ENCODE measurements at places on chromosomes 16 and 17.
A peak's percentile ranks its signal among the peaks of the same experiment; 100 is the strongest.

- peak; percentile 82 for DNase-seq
These were observed 8.8 kb downstream of the RSAD1 start for GRCh38 chr17:50487213-50488096.

GRCh38 chr16:89736554-89736953 lies 15.2 kb downstream of the ZNF276 start:
- no peak for DNase-seq

- no peak for DNase-seq
These were observed 3.9 kb upstream of the NXPH3 start for GRCh38 chr17:49571764-49572163.

- DNase-seq = no peak
These were observed 95.6 kb downstream of the PGS1 start for GRCh38 chr17:78473951-78474613.

- no peak for DNase-seq
These were observed 22.6 kb downstream of the CNTNAP1 start for GRCh38 chr17:42704837-42705494.

DNA sequence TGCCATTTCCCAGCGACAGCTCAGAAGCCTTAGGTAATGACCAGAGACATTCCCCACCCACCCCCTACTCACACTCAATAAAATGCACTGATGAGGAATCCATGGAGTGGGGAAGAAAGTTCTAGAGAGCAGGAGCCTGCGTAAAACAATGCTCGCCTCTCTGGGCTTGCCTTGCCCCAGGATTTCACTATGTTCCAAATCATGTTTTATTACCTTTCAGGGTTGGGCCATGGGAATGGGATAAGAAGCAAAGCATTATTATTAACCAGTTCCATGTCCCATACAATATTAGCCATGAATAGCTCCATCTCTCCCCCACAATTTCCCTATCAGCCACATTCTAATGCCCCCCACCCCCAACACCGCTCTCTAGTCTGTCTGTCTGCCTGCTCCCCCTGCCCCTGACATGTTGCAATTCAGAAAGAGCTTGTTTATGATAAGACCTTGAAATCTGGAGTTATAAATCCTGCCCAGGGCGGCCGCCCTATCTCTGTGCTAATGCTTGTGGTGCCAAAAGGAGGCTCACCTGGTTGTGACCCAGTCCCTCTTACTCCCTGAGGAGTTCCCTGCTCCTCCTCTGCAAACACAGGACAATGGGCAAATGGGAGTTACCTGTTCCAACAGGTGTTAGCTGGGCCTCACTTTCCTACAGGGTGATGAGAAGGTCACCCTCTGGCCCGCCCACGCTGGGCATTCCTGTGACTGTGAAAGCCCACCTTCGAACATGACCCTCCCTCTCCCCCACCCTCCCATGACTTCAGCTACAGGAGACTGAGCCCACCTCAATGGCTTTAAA lies 28.0 kb upstream of the DDX52 start:
- no peak for DNase-seq

DNA sequence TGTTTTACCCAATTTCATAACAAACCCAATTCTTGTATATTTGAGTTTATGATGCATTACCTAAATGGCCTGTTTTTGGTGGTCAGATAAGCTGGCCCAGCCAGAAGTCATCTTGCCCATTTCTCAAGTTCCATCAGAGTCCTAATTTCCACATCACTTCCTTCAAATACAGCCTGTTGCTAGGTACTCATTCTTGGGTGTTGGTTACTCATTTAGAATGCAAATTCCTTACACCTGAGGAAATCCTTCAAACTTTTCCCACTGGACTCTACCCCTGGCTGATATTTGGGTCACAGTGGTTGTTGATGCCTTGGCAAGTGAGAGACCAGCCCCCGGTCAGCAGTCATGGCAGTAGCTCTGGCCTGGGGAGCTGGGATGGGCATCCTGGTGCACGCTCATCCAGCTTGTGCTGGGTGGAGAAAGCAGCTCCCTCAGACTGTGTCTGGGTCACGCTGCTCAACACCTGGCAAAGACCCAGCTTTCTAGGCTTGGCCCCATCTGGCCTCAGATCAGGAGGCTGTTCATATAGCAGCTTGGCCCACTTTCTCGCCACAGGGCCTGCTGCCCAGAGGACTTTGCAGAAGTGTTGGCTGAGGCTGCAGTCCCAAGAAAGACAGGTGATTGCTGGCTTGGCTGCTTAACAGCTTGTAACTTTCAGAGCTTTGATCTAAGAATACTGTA lies 25.8 kb downstream of the WSB1 start:
- peak; percentile 16 for DNase-seq

GRCh38 chr17:21394265-21394664 lies 18.1 kb downstream of the KCNJ12 start:
- peak; percentile 37 for DNase-seq

- peak; percentile 38 for DNase-seq
These were observed 1.0 kb downstream of the IRX3 start for GRCh38 chr16:54285414-54286089.

DNA sequence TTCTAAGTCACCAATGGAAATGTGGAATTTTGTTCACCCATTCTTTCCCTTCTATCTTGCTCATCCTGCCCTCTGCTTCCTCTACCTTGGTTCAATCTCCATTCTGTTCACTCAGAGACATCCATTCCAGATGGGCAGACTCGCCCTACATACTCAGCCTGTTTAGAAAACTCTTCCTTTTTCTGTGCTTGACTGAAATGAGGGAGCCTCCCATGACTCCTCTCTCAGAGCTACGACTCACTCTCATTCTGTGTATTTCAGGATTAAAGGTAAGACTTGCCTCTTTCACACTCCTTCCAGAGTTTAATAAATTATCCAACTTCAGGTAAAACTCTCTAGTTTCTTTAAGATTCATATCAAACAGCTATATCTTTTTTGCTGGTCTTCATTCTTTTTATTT lies 182.8 kb downstream of the HS3ST3A1 start:
- DNase-seq = no peak

DNA sequence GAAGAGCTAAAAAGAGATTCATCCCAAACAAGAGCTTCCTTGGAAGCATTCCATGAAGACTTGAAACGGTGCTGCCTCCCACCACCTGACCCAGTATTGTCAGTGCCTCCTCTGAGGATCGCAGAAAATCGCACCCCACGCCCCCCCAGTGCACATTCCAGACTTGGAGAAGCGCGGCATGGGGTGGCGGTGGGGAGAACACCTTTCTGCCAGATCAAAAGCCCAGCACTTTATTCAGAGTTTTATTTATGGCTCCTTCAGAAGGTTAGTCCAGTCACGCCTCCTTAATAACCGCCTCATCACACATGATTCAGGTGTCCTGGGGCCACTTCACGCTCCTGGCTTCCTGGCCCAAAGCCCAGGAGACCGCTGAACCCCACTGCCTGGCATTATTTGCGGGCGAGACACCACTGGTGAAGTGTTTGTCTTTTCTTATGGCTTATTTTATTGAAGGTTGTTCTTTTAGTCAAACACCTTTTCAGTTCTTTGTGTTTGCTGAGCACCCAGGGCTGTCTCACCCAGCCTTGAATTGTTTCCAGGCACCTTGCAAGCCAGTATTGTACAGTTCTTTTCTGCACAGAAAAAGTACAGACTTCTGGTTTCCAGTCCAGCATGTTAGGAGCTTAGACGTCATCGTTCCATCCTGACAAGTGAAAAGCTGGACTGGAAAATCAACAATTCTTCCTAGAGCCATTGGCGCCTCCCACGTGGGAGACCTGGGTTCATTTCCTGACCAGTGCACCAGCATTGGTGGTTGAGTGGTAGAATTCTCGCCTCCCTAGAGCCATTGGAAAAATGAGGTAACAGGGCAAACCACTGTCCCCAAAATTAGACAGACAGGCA lies 79.6 kb upstream of the CACNG5 start:
- DNase-seq = no peak

DNA sequence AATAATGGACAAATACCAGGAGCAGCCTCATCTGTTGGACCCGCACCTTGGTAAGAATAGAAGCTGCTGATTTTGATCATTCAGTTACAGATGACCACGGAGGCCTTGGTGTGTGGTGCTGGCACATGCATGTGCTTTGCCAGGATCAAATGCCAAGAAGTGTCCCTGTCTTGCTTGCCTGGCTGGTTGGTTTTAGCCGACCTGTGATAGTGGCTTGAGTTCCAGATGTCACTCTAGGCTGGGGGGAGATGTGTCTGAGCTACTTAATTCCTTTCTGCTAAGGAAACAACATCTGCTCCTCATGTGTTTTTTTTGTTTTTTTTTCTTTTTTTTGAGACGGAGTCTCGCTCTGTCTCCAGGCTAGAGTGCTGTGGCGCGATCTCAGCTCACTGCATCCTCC lies 4.3 kb downstream of the TBCD start:
- no peak for DNase-seq

- DNase-seq = no peak
These were observed 7.9 kb downstream of the ALOX12 start for GRCh38 chr17:7003745-7004144.

DNA sequence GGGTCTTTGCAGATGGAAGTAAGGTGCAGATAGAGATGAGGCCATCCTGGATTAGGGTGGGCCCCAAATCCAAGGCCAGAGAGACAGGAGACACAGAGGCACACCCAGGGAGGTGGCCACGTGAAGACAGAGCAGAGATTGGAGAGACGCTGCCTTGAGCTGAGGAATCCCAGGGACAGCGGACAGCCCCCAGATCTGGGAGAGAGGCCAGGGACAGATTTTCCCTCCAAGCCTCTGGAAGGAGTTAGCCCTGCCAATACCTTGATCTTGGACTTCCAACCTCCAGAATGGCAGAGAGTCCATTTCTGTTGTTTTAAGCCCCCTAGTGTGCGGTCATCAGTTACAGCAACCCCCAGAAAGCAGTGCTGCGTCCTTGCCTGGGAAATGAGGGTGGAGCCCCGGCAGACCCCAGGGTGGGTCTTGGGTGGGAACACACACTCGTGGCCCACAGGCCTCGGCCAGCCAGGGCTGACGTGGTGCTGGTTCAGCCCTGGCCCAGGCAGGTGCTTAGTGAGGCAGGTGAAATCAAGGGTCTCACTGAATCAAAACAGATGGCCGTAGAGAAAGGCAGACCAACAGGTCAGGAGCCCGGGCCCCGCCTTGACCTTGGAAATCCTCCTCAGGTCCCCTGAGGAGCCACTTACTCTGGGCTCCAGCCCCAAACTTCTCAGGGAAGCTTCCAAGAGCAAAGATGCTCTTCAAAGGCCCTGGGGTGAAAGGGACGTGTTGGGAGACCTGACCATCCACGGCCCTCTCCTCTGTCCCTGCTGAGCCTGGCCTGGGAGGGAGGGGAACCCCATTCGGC lies 169.3 kb downstream of the RBFOX3 start:
- no peak for DNase-seq

GRCh38 chr16:21274172-21274726 lies 3.8 kb downstream of the CRYM start:
- no peak for DNase-seq

- DNase-seq = no peak
These were observed at the start of gene TRPV2 for GRCh38 chr17:16415031-16415924. TRPV2 (plus strand) TSS chr17:16415571; CDS start chr17:16417669, 2,098 bp downstream.

- DNase-seq = no peak
These were observed 65.0 kb downstream of the PARN start for GRCh38 chr16:14564861-14565687.

DNA sequence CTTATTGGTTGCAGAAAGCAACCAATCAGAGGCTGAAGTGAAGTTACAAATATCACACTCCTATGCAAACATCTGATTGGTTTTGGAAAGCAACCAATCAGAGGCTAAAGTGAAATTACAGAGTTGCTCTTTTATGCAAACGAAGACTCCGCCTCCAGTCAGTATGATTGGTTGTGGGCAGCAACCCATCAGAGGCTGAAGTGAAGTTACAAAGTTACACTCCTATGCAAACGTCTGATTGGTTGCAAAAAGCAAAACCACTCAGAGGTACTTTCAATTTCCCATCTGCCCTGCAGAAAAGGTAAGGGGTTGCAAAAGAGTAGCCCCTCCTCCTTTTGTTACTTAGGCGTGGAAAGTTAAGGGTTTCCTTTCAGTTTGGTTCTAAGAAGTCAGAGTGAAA lies 697.3 kb downstream of the MAF start:
- DNase-seq = no peak

DNA sequence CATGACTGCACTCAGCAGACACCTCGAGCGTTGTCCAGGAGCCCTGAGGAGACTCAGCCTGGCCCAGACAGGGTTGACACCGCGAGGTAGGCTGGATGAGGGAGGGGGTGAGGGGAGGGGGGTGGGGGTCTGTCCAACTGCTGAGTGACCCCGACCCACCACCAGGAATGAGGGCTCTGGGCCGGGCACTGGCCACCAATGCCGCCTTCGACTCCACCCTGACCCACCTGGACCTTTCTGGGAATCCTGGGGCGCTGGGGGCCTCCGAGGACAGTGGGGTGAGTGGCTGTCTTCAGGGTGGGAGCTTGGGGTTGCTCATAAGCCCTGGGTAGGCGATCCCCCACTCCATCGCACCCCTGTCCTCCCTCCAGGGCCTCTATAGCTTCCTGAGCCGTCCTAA lies 2.7 kb downstream of the CARMIL2 start:
- DNase-seq = no peak

DNA sequence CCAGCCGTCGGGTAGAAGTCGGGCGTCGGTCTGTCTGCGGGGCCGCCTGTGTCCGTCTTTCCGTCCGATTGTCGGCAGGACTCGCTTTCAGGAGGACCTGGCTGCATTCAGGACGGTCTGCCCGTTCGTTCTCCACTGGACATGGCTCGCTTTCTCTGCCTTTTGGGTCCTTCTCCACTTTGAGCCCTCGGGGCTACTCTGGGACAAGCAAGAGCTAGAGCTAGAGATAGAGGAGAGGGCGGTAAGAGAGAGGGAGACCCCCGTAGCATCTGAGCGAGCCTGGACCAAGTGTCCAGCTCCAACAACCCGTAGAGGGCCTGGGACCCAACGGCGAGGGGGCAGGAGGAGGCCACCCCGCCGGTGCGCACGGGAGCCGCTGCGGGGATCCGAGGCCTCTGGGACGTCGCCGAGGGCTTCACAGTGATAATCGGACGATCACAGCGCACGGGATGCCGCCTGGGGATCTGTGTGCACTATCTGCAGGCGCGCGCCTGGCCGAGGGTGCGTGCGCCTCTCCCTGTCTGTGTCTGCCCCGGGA lies 4.5 kb downstream of the TBX4 start:
- no peak for DNase-seq

DNA sequence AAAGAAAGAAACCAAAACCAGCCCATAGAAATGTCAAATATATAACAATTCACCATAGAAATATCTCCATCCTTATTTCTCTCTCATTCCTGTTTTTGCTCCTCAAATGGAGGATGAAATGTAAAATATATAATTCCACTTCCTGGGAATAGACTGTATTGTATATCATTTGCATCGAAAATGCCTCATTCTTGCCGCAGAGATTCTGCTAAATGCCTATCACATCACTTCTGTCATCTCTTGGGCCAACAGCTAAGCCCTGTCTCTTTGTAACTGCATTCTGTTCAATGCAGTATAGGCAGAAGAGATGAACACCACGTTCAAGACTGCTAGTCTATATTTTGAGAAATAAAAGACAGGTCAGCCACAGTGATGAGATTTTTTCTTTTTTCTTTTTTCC lies 956.3 kb upstream of the SOX9 start:
- DNase-seq = no peak

- no peak for DNase-seq
These were observed 12.2 kb downstream of the C16orf95 start for GRCh38 chr16:87304951-87305350.

Measured in A172 (cell line).